HuH-7 (cell line): ENCODE measurements at places on chromosomes 7 and 10.

DNA sequence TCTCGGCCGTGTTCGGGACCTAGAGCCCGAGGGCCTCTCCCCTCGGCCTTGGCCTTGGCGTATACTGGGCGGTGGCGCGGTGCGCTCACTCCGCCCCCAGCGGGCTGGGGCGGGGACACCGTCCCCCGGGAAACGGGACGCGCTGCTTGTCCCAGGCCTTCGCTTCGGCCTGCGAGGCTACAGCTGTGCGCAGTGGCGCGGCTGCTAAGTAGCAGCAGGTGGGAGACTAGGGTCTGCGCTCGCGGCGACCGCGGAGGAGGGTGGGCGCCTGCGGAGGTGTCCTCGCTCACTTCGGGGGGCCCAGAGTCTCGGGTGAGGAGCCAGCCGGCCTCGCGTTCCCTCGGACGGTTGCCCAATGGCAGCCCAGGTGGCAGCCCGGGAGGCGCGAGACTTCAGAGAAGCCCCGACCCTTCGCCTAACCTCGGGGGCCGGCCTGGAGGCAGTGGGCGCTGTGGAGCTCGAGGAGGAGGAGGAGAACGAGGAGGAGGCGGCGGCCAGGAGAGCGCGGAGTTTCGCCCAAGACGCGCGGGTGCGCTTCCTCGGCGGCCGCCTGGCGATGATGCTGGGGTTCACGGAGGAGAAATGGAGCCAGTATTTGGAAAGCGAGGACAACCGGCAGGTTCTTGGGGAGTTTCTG lies at the start of gene DNAH11:
TSS of gene DNAH11 (plus strand) at position 149 of the 637 bp plus-strand sequence. CDS start at position 356, 207 bp downstream.
- peak; percentile 83 for DNase-seq

DNA sequence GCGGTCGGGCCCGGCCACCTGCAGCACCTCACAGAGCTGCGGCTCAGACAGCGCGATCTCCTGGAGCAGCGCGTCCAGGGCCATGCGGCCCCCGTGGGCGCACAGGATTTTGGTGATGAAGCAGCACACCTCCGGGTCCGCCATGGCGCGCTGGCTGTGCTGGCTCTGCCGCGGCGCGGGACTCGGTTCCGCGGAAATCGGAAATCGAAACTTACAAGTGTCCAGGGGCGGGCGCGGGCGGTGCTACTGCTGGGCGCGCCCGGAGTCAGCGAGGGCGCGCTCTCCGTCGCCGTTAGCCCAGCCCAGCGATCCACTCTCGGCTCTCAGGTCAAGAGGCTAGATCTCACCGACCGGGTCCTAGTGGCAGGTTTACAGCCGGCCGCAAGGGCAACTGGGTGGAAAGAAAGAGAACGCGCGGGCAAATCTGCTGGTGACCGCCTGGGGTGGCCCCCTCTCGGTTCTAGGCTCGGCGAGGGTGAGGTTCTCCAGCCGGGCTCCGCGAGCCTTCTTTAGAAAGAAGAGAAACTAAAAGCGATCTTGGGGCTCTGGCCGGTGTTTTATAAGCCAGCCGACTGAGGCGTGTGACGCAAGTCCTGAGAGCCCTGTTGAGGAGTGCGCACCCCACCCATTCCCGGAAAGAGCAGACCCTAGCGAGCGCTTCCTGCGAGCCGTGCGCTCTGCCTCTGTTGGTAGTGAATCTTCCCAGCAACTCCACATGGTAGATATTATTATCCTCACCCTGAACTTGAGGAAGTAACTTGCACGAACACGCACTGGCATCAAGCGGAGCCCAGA lies at the start of gene ZC3HAV1:
TSS of gene ZC3HAV1 (minus strand) at position 533 of the 795 bp plus-strand sequence. CDS start at position 144, 389 bp downstream.
- peak; percentile 89 for DNase-seq

GRCh38 chr10:87557409-87557808 lies 52.7 kb downstream of the MINPP1 start:
- DNase-seq: no peak

DNA sequence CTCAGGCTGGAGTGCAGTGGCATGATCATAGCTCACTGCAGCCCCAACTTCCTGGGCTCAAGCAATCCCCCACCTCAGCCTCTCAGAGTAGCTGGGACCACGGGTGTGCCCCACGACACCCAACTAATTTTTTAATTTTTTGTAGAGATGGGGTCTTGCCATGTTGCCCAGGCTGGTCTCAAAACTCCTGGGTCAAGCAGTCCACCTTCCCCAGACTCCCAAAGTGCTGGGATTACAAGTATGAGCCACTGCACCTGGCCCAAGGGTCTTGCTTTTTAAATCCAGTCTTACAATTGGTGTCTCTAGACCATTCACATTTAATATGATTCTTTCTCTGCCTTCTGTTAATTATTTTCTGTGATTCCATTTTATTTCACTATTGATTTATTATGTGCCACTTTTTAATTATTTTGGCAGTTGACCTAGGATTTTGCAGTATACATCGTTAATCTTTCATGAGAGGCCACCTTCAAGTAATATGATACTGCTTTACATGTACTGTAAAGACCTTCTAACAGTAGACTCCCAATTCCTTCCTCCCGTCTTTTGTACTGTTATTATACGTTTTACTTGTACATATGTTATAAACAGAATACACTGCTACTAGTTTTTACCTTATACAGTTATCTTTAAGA lies 18.7 kb downstream of the MMP21 start:
- no peak for DNase-seq

DNA sequence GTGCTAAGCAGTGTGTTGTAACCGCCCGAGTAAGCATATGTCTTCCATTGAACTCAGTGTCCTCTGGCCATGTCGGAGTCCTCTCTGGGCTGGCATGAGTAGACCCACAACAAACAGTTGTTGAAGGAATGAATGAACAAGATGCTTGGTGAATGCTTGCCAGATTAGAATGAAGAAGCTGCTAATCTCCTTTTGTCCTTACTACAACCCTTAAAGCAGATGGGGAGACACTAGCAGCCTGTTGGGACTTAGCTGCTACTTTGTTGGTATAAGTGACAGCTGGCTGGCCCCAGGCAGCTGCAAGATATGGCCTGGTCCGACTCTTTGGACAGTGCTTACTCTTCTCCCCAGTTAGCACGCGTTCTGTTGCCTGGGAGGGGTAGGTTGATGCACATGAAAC lies 370.1 kb downstream of the RPS24 start:
- no peak for DNase-seq

GRCh38 chr10:48231699-48232315 lies 42.7 kb downstream of the FRMPD2 start:
- no peak for DNase-seq

DNA sequence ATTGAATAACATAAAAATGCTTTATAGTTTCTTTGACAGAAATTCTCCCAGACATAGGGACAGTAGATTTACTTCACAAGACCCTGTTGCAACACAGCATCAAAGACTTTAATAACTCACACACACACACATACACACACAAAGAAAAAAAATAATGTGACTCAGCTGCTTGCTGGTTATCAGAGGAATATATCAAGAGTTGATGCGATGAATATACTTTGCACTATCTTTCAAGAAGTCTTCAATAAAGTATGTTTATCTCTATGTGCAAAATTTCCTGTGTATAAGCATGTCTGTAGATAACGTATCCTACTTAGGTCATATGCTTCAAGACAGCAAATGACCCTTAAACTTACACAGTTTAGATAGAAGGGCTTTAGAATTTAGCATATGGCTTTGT lies 243.1 kb downstream of the ARL4A start:
- DNase-seq: no peak

DNA sequence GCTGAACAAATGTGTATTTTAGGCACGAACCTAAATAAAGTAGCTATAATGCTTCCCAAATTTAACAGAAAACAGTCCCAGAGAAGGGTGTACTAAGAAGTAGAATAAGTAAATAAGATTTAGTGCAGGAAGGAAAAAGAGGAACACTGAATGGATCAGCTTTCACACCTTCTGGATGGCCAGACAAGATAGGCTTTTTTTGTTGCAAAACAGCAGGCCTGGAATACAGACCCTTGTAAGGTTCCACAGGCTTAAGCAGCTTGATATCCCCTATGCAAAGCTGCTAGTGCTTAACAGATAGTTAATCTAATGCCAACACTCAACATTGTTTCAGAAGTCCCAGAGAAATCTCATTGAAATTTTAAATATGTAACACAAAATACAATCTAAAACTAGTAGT lies 328.1 kb upstream of the STEAP1 start:
- no peak for DNase-seq

- no peak for DNase-seq
These were observed 45.2 kb upstream of the SPOCK2 start for GRCh38 chr10:72133517-72133916.

- no peak for DNase-seq
These were observed 123.1 kb upstream of the CCDC6 start for GRCh38 chr10:60029475-60029874.

DNA sequence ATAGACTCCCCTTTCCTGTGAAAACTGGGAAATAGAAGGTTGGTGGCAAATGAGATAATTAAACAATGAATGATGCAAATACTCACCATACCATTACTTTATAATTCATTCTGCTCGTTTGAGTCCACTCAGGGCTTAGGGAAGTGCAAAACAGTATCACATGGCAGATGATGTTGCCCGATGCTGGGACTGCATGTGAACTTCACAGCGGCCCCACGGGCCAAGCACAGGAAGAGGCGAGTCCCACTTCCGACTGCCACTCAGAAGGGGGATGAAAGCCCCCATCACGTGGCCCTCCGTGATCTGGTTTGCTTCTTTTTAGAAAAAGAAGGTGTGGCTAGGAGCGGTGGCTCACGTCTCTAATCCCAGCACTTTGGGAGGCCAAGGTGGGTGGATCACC lies 71.5 kb downstream of the PRPF18 start:
- DNase-seq: no peak

DNA sequence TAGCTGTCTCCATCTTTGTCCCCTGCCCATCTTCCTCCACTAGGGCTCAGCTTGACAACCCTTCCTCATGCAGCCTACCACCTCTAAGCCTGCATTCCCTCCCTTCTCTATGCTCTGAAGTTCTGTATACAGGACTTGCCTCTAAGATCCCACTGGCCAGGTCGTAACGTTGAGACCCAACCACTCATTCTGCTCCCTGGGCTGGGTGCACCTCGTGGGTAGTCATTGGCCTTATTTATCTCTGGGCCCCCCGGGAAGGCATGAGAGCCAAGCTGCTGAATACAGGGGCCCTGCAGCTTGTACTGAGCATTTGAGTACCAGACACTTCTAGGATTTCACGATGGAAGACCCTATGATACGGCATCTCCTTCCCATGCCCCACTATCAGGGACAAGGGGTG lies 31.2 kb downstream of the MYL10 start:
- no peak for DNase-seq

GRCh38 chr10:110739811-110740271 lies 95.7 kb downstream of the RBM20 start:
- no peak for DNase-seq

DNA sequence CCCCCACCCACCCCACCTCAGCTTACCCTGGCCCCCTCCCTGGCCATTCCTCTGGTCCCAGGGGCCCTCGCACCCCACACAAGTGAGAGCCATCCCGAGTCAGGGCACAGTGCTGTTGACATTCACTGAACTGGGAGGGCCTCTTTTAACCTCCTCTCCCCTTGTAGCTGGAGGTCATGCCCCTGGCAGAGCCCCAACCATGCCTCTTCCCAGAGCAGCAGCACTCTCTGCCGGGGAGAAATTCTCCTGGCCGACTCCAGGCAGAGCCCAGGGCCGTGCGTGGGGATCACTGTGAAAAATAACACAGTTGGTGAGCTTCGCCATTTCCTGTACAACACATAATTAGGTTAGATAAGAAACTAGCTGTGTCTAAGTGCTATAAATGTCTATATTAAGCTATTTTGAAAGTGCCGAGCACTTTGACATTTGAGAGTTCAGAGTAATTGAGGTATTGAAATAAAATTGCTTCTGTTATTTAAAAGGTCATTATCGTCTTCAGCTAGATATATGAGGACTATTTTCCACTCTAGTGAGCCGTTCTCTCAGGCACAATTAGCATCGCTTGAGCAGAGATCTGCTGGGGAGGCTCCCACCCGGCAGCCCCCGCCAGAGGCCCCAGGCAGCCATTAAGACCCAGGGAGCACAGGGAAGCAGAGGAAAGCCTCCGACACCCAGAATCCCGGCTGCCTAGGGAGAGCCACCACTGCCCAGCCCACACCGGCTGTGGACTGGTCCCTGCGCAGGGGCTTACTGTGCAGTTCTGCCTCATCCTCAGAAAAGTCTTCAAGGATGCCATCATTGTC lies 62.4 kb upstream of the LRRC18 start:
- no peak for DNase-seq

- DNase-seq: no peak
These were observed 53.5 kb downstream of the PODXL start for GRCh38 chr7:131502810-131503508.

- no peak for DNase-seq
These were observed 317.4 kb downstream of the BMPER start for GRCh38 chr7:34222722-34223121.

DNA sequence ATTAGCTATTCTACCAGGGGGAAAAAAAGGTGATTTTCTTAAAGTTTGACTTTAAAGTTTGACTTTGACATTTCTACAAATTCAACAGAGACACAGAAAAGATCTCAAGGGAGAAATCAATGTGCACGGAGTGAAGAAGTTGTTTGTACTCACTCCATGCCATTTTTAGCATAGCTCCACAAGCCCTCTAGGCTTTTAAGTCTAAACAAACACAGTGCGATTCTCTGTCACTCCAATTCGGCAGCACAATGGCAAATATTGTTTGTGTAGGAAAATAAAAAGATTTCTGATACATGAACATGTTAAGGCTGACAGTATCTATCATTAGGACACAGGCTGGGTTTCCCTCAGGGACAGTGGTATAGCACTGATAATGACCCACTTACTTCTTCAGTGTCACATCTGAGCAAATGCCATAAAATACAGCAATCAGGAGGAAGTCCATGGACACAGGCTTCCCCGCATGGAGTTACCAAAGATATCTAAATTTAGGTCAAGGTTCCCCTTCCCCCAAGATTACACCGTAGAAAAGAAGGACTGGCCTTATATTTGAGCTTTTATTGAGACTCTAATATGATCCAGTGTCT lies 28.0 kb downstream of the GSAP start:
- no peak for DNase-seq

DNA sequence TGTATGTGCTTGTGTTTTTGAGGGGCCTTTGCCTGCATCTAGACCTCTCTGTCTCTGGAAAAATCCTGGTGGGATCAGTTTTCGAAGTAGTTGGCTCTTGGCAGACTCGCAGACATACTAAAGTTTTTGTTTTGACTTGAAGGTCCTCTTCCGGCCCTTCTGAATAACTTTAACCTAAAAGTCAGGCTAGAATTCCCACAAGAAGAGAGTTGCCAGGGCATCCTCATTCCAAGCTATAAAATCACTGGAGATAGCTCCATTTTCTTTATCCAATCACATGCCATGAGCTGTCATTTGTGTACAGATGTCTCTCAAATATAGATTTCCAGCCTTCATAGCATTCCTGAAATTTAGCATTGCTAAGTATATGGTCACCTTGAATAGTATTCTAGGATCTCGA lies 967.8 kb downstream of the LRMDA start:
- DNase-seq: no peak

DNA sequence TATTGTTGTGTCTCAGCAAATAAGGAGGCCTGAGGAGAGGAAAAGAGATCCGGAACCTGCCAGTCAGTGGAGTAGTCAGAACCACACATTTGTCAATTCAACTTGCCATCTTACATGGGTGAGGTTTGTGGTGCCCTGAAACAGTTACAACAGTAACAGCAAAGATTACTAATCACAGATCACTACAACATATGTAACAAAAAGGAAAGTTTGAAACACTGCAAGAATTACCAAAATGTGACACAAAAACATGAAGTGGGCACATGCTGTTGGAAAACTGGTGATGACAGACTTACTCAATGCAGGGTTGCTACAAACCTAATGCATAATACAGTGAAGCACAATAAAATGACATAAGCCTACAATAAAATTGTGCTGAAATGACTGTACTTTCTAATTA lies 89.4 kb downstream of the LRRN3 start:
- DNase-seq: no peak

- no peak for DNase-seq
These were observed 8.8 kb downstream of the INPP5F start for GRCh38 chr10:119734396-119735332.
